Activated CD4-positive, CD25-positive, alpha-beta regulatory T cell treated with anti-CD3 and anti-CD28 coated beads, Interleukin-2, amount 50 U/mL, for 72 hours (primary cell): ENCODE measurements at places on chromosomes 1 and 21.

DNA sequence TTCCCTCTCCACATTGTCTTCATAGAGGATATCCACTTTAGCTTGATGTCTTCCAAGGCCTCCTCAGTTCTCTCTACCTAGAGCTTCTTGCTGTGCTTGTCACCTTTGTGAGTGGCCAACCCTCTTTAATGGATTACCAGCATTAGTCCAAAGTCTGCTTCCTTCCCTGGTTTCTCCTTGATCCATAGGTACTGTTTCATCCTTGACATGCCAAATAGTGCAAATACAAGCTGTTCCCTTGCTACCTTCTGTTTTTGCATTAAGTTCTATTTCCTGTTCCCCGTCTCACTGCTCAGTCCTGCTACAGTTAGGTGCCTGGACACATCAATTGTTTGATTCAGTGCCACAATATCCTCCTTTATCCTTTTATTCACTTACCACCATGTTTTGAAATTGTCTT is 19.2 kb downstream of the MAST2 start:
- no peak for DNase-seq

- no peak for DNase-seq
Measured at GRCh38 chr1:212179394-212180076, 105.7 kb upstream of the PPP2R5A start.

- DNase-seq, result no peak
Measured at GRCh38 chr1:87208931-87209330, 119.7 kb upstream of the LMO4 start.

DNA sequence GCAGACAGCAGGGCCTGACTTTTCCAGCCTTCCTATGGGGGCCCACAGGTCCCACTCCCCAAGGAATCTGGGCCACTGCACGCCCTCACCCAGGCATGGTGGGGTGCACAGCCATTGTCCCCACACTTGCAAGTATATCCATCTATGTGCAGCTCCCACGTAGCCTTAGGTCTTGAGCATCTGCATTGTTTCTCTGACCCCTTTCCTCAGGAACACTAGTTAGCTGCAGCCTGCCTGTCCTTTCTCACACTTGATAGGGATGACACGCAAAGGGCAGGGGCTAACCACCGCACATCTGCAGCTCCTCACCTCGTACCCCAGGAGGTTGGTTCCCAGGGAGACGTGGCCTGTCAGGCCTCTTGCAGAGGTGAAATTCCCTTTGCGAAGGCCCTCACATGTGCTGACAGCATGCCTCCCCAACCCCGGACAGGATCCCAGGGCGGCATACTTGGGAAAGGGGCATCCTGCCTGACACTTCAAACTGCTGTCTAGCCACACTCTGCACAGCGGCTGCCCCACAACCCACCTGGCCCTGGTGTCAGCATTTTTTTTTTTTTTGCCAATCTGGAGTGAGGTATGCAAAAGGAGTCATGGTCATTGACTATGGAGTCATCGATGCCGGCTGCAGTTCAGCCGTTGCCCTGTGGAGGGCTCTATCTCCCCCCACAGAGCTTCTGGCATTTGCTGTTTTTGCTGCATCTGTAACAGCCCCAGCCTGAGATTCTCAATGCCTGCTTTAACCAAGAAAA is 5.0 kb downstream of the JMJD4 start:
- DNase-seq, result no peak

DNA sequence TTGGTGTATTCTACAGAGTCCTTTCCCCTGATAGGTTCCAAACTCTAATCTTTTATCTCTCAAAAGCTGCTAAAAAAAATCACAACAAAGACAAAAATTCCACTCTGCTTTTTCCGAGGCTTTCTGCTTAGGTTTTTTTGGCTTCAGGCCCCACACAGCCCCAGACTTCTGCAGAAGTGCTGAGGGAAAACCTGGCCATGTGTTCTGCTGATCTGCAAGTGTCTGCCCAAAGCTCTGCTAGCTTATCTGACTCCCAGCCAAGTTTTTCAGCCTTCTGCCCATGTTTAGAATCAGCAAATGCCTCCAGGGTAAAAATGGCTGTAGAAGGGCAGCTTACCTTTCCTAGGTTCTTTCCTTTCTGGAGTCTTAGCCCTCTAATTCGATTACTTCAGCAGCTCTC is 28.4 kb downstream of the DISP3 start:
- no peak for DNase-seq

- DNase-seq, result no peak
Measured at GRCh38 chr1:212162635-212163034, 122.6 kb upstream of the PPP2R5A start.

GRCh38 chr1:203096566-203096965 is 10.8 kb upstream of the MYOG start:
- no peak for DNase-seq

DNA sequence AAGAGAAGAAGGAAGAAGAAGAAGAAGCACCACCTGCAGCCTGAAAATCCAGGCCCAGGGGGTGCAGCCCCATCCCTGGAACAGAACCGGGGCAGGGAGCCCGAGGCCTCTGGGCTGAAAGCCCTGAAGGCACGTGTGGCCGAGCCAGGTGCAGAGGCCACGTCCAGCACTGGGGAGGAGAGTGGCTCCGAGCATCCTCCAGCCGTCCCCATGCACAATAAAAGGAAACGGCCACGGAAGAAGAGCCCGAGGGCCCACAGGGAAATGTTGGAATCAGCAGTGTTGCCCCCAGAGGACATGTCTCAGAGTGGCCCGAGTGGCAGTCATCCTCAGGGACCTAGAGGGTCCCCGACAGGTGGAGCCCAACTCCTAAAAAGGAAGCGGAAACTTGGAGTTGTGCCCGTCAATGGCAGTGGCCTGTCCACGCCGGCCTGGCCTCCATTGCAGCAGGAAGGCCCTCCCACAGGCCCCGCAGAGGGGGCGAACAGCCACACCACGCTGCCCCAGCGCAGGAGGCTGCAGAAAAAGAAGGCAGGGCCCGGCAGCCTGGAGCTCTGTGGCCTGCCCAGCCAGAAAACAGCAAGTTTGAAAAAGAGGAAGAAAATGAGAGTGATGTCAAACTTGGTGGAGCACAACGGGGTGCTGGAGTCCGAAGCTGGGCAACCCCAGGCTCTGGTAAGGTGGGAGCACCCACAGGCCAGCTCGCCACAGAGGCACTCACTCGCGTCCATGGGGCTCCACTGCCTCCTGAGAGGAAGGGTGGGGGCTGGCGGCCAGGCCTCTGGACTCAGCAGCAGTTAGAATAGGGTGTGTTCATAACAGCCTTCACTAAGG is 28.4 kb downstream of the RRP1B start:
- DNase-seq, result no peak

DNA sequence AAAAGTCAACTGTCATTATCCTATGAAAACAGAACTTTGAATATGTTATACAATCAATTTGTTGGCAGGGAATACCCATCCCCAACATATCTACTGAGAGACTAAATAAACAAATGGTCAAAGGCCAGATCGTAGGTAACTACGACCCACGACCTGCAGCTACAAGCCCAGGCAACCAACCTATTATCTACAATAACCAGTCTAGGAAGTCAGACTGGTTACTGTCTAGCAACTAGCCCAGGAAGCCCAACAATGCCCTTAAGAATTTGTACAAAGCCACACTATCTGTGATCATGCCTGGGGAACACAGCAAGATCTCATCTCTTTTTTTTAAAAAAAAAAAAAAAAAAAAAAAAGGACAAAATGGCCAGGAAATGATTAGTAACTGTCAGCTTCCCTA is 58.7 kb downstream of the SMYD3 start:
- DNase-seq, result no peak

- DNase-seq, result no peak
Measured at GRCh38 chr1:174964261-174964971, 35.3 kb upstream of the CACYBP start.

DNA sequence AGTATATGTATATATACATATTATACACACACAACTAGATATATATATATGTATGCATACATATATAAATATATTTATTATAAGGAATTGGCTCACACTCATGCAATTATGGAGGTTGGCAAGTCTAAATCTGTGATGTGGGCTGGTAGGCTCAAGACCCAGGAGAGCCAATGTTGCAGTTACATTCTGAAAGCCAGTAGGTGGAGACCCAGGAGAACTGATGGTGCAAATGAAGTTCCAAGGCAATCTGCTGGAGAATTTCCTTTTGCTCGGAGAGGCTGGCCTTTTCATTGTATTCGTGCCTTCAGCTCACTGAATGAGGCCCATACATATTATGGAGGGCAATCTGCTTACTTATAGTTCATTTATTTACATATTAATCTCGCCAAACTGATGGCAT is 9.4 kb downstream of the IVL start:
- no peak for DNase-seq

DNA sequence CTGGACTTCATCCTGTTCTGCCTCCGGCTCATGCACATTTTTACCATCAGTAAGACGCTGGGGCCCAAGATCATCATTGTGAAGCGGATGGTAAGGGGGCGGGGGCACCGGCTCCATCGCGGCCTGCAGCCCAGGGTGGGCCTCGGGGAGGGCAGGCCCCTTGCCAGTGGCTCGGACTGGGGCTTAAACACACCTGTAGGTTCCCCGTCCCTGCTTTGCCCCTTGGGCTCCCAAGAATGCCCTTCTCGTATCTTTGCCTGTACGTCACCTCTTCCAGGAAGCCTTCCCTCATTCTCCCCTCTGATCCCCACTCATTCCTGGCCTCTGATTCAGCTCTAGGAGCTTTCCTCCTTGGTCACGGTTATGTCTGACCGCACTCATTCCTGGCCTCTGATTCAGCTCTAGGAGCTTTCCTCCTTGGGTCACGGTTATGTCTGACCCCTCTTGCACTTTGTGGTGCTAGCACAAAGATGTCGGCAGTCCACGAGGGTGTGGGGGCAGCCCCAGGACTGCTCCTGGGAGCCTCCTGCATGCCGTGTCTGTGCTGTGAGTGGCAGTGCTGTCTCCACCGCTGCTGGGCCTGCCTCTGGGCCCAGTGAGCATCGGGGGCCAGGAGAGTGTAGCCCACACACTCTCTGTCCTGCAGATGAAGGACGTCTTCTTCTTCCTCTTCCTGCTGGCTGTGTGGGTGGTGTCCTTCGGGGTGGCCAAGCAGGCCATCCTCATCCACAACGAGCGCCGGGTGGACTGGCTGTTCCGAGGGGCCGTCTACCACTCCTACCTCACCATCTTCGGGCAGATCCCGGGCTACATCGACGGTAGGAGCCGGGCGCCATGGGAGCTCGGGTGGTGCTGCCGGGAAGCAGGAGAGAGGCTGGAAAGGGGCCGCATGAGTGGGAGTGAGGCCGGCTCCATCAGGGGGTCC is 49.1 kb upstream of the LRRC3 start:
- no peak for DNase-seq

DNA sequence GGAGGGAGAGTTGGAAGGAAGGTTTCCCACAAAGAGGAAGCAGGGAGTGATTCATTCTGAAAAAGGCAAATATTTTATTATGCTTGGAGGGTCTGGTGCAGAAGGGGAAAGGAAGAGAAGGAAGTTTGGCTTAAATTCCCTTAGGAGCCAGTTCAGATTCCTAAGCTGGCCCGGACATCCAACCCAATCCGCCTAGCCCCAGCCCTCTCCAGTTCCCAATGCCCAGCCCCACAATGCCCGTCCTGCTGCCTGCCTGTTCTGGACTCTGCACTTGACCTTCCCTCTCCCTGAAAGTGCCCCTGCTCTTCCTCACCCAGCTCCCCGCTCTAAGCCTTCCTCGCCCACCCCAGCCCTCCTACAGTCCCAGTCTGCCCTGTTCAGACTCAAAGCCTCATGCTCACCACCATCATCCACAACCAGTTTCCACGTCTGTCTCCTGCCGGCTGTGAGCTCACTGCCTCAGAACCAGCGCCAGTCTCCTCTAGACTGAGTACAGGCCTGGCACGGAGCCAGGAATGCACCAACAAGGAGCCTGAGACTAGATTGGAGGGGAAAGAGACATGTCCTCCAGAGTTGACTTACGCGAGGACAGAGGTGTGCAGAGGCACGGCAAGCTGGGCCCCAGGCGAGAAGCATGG is 18.9 kb downstream of the CAPN2 start:
- DNase-seq, result no peak

DNA sequence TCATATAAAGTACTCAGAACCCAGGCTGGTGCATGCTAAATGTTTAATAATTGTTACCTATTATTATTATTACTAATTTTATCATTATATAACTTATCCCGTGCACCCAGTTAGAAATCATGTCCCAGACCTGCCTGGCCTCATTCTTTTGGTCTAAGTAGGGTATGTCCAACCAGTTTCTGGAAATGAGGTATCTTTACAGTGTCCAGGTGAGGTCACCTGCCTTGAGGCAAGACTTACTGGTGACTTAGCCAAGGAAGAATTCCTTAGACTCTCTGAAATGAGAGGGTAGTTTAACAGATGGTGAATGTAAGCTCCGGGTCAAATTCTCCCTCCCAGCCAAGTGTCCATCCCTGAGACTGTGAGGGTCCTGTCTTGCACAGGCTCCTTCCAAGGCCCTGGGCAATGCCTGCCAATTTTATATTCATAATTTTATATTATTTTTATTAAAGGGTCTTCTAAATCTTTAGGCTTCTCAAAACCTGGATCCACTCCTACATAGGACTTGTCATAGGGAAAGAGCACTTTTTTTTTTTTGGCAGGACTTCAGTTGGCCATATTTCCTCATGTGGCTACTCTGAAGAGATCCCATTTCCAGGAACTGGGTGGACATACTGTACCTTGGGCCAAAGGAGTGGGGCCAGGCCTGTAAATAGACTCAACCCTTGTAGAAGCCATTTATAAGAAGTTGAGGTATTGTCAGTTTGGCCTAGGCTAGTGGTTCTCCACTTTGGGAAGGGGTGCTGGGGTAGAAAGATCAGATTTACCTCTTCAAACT is 96.7 kb upstream of the KCNA3 start:
- DNase-seq, result no peak

DNA sequence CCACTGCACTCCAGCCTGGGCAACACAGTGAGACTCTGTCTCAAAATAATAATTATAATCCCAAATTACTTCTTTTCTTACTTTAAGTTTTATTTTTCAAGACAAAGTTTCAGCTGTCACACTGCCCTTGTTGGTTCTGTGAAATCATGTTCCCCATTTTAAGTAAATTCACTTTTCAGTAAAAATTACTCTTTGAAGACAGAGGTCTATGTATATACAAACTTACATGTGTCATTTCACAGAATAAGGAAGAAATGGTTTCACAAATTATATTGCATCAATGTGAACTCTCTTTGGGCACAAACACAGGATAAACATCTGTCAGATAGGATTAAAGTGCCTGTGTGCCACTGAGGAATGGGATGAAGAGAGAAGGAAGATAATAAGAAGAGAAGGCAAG is 33.1 kb upstream of the ETS2 start:
- DNase-seq, result no peak

GRCh38 chr21:24375201-24375600 is 1232.1 kb downstream of the MRPL39 start:
- no peak for DNase-seq

- no peak for DNase-seq
Measured at GRCh38 chr1:218439541-218440295, 94.6 kb downstream of the TGFB2 start.

DNA sequence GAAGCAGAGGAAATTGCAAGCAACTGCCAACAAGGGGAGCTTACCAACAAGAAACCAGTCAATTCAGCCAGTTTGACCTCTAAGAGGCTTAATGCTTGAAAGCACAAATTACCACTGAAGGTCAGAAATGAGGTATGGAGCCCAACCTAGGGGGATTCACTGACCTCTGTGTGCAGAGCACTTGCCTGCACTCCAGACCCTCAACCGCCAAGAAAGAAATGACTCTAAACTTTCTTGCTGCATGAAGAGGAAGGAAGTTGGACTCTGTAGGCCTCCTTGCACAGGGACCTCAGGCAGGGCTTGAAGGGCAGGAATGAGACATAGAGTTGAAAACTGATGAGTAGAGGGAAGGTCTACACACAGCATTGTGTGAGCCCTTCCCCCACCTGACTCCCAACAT is 10.0 kb downstream of the ARMH1 start:
- no peak for DNase-seq

- no peak for DNase-seq
Measured at GRCh38 chr1:101394041-101394440, 157.2 kb downstream of the S1PR1 start.

- no peak for DNase-seq
Measured at GRCh38 chr1:201714542-201715329, 114.2 kb upstream of the IPO9 start.
